Stimulated activated CD4-positive, alpha-beta T cell treated with anti-CD3 and anti-CD28 coated beads, Interleukin-4, amount 100 ng/mL, for 24 hours (primary cell): ENCODE measurements at places on chromosomes 16 and 17.

DNA sequence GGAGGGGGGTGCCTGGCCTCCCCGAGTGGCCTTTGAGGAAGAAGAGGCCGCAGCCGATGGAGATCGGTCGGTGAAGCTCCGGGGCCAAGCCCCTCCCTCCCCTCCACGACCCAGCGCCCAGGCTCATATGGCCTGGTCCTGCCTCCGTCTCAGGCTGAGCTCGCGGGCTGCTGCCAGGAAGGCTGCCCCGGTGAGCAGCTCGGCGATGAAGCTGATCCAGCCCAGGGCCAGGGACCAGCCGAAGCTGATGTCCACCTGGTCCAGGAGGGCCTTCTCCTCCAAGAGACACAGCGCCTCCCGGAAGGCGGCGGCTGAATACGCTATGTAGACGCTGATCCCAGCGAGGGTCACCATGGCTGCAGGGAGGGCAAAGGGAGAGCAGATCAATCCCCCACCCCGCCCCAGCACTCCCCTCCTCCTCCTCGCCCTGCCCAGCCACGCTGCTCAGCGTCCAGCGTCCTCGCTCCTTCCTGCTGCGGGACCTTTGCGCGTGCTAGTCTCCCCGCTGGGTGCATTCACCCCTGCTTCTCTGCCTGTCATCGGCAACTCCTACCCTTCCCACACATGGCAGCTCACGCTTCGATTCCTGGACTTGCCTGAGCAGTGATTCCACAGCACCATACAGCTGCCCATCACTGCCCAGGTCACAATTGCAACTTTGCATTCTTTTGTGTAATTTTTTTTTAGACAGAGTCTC, 20.5 kb downstream of the TMEM114 start:
- DNase-seq, result no peak

DNA sequence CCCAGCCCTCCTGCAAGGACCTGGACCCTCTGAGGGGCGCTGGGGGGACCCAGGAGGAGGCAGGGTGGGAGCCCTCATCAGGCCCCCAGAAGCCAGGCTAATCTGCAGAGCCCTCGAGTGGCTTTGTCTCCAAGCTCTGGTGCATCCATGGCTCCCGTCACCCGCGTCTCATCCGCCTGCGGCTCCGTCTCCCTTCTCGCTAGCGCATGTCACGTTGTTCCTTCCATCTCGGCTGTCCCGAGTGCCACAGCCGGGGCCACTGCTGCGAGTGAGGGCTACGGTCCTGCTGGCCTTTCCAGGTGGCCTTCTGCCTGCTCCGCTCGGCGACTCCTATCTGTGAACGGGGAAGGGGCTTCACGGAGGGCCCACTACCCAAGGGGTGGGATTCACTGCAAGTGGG, 53.6 kb downstream of the ZFPM1 start:
- DNase-seq, result no peak

DNA sequence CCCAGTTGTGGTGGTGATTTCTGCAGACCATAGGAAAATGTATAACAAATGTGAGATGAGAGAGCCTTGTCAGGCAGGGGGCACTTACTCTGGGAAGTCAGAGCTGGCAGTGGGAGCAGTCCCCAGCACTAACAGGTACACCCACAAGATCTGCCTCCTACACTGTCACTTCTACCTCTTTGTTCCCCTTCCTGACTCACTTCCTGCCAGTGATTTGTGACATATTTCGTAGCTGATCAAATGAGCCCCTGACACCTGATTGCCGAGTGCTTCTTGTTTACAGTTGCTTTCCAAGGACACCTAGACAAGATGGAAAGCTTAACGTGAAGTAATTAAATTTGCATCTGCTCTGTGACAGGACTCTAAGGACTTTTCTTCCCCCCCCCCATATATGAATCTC, 40.5 kb downstream of the FTO start:
- peak; percentile 14 for DNase-seq

DNA sequence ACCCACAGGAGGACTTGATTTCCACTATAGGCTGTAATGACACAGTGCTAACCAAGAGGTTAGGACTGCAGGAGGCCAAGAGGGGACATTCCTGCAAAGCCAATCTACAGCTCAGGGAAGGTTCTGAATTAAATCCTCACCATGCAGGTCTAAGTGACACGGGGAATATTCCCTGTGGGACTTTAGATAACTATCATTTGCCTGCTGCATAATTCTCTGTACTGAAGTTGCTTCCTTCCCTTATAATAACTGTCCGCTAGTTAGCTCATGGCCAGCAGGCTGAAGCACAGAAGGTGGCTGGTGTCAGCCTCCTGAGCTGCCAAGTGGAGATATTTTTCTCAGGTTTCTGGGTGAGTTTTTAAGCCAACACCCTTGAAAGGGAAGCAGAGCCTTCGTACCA, 74.6 kb upstream of the SOX9 start:
- DNase-seq, result no peak

DNA sequence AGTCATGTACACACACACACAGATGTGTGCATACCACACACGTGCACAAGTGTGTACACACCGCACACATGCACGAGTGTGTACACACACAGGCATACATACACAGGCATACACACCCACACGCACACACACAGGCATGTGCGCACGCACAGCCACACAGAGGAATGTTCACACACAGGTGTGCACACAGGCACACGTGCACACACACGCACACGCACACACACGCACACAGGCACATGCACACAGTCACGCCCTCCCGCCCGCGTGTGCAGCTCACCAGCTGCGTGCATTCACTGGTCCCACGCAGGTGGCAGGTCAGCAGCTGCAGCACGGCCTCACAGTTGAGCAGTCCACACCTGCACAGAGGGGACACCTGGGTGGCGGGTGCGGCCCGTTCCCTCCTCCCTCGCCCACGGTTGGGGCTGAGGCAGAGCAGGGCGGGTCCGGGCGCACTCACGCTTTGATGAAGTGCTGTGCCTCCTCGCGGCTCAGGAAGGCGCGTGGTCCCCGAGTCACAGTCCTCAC, 7.7 kb downstream of the TEPSIN start:
- DNase-seq, result no peak

GRCh38 chr16:56965149-56966092, 3.7 kb downstream of the CETP start:
- no peak for DNase-seq

DNA sequence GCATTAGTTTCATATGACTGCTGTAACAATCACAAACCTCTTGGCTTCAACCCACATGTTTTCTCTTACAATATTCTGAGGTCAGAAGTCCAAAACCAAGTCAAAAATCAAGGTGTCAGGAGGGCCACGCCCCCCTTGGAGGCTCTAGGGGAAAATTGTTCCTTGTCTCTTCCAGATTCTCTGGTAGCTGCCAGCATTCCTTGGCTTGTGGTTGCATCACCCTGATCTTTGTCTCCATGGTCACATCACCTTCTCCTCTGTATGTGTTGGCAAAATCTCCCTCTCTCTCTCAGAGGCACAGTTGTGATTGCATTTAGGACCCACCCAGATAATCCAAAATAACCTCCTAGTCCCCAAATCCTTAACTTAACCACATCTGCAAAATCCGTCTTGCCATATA, 105.8 kb downstream of the GAS7 start:
- no peak for DNase-seq

DNA sequence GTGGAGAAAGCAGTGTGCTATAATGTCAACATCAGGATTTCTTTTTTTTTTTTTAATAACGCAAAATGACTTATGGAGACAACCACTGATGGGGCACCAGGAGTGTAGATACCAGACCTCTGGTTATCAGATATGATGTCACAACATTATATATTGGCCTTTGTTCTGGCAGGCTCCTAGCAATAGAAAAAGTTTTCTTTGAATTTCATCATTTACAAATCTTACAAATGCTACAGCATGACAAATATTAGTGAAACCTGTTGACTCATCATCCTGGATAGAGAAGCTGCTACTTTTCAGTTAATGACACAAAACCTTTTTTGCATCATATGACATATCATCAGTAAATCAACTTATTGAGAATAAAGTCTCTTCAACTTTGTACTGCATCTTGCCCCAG, 6.1 kb downstream of the THUMPD1 start:
- DNase-seq, result no peak

- DNase-seq, result peak; percentile 77
Measured at GRCh38 chr16:1543085-1543896, 9.8 kb downstream of the TMEM204 start.

DNA sequence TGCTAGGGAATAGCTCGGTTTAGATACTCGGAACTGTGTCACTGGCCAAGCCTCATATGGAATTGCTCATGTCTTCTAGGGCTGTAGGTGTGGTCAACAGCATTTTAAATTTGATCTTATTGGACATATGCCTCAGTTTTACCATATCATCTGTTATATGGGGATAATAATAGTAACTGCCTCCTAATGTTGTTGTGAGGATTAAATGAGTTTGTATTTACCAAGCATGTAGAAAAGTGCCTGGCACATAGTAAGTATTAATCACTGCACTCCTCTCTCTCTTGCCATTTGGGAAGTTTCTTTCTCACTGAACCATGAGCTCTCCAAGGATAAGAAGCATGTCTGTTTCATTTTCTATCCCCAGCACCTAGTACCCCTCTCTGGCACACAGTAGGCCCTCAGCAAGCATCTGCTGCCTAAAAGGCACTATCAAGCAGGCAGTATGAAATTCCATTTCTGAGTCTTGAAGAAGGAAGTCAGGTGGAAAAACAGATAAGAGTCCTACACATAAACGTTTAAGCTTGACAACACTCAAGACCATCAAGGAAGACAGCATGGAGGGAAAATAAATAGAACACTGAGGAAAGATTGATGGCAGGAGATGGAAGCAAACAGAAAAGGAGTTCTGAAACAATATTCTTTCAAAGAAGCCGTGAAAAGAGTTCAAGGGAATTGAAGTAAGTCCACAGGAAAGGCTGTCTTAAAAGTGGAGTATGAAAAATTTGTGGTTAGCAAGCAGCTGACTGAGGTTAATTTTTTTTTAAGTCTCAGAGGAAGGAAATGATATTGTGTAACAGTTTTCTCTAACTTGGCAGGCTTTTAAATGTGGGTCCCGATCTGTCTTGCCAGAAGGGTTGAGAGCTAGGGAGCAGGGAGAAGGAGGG, 2.2 kb upstream of the ATP6V0A1 start:
- DNase-seq, result peak; percentile 8

DNA sequence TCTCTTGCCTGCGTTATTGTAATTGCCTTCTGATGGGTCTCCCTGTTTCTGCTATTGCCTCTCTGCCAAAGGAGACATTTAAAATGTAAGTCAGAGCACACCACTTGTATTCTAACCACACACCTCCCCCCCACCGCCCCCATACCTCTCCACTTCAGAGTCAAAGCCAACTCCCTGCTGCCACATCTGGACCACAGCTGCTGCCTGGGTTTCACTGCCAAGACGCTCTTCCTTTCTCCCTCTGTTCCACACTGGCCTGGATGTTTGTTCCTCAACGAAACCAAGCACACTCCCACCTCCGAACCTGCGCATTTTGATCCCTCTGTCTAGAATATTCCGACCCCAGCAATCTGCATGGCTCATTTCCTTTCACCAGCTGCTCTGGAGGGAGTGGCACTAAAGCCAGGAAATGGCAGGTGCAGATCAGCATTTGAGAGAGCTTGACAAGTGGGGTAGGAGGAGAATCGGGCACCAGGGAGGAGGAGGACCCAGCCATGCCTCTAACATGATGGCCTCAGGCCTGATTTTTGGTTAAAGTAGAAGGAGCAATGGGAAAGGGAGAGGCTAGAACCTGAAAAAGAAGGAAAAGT, 92.4 kb upstream of the HS3ST2 start:
- DNase-seq, result no peak

GRCh38 chr17:20992416-20992815, 50.4 kb downstream of the USP22 start:
- no peak for DNase-seq

GRCh38 chr16:68447653-68448359, 502 bp downstream of the SMPD3 start:
- no peak for DNase-seq

DNA sequence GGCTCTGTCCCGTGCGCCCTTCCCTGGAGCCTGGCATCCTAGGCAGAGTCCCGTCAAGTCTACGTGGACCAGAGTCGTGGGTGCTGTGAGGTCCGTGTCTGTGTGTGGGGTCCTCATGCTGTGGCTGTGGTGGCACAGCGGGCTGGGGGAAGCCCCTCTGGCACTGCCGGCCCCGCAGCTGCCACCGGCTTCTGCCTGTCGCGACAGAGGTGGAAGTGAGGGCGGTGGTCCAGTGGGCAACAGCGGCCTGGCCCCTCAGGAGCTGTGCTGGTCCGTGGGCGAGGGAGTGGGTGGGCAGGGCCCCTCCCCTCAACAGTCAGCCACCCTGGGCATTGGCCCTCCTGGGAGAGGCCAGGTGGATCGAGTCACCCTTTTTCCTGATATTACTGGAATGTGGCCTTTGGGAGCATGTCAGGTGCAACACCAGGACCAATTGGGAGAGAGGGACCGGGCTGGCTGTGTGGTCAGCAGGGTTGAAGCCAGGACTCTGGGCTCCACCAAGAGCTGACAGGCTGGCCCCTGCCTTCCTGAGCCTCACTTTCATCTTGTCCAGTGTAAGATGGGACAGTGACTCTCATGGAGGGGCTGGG, 11.9 kb downstream of the BAIAP2 start:
- no peak for DNase-seq

DNA sequence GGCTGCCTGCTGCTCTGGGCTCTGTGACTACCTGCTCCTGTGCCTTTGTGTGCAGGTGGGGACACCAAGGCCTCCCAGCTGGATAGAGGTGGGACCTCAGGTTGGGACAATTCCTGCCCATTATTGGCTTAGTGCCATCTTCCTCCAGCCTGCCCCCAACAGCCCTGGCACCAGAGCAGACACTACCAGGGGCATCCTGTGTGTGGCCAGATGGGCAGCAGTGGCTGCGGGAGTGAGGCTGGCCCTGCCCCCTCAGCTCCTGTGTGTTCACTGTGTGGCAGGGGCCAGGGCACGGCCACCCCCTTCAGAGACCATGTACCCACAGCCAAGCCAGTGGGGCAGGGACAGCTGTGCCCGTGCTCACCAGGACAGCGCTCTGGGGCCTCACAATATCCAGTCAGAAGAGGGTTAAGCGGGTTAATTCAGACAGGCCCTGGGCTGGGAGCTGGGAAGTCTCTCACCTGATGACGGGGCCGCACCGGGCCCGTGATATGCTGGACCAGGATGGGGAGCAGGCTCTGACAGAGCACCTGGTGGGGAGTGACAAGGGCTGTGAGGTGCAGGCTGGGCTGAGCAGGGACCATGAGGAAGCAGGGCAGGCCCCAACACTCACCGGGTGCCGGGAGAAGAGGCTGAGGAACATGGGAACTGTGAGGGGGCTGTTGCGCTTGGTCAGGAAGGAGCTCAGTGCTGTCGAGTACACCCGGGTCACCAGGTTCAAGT, 13.0 kb downstream of the MYBBP1A start:
- no peak for DNase-seq

GRCh38 chr17:17403899-17404576, 72.8 kb upstream of the MED9 start:
- DNase-seq, result peak; percentile 30
